HS-27A (cell line): ENCODE measurements at places on chromosomes 6 and 20.

DNA sequence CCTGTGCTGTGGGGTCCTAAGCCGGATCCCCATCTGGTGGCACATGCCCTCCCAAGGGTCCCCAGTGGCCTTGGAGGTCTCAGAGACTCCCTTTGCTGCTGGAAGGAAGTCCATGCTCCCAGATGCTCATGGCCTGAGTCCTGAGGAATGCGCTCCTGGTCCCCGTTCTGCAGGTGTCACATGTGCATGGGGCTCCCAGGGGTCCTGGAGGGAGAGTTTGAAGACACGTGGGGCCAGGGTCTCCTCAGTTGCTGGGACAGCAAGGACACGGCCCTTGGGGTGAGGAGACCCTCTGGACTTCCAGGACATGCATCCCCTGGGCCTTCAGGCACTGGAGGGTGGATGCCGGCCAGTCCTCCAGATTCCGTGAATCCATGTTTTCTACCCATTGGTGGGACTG is 11.7 kb downstream of the ZBP1 start:
- no peak for DNase-seq

DNA sequence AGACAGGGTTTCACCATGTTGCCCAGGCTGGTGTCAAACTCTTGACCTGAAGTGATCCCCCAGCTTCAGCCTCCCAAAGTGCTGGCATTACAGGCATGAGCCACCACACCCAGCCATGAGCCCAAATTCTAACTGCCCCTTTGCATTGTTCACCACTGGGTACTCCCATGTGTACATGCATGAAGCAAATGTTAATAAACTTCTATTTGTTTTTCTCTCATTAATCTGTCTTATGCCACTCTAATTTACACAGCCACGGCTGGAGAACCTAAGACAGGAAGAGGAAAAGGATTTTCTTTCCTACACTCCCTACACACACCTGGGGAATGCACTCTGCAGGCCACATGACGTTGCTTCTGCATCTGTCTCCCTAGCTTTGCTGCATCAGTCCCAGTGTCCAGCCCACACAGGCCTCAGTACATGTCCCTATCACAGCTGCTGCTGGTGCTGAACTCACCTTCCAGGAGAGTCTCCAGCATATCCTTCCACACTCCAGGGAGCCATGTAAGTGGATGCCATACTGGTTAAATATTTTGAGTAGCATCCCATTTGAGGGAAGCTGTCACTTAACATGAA is 13.3 kb downstream of the OR2H2 start:
- no peak for DNase-seq

DNA sequence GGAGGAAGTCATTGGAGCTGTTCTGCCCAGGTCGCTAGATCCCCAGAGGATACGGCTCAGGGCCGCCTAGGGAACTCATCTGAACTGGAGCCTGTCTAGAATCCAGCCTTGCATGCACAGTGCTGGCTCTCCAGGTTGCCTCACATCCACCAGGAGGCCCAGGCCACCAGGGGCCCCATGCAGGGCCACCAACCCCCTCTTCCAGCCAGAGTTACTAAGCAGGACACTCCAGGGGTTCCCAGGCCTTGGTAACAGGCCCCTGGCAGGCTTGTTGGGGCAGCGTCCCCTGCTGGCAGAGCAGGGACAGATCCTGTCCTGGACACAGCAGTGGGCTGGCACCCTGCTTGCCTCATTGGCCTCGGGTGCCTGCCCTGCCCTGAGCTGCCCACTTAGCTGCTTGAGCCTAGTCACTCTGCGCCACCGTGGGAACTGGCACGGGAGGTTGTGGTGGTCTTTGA is 35.3 kb downstream of the EFCAB8 start:
- no peak for DNase-seq

GRCh38 chr6:113464960-113465359 is 392.2 kb upstream of the MARCKS start:
- no peak for DNase-seq

DNA sequence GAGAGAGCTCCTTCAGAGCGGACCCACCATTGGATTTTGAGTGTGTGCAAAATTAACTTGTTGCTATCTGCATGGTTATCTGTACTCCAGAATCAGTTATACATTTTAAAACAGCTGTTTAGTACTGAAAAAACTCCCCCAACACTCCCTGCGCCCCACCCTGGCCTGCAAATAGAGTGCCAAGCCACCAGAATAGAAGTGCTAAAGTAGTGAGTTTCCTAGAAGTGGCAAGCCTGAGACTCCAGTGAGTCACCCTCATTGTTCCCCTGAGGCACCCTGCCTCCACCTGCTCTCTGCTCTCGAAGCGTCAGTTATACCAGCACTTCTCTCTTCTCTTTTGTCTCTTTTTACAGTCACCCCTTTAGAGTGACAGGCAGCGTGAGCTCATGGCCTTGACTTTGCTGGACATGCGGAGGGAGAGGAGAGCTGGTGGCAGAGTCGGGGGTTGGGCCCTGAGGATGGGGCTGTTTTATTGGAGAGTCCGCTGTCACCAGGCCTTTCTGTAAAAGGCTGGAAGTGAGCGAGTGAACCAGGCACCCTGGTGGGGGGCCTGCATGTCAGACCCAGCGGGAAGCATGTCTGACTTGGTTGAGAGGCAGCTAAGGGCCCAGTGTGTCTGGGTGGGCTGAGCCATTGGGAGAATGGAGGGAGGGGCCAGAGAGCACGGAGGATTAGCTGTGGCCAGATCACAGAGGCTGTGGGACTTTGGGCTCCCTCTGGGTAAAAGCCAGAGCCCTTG is 10.4 kb downstream of the IGF2R start:
- DNase-seq = no peak

GRCh38 chr20:2469991-2470422 is 582 bp downstream of the SNRPB start:
- DNase-seq = peak; percentile 38

- DNase-seq = no peak
These were observed 58.2 kb upstream of the NKX2-2 start for GRCh38 chr20:21571841-21572690.

DNA sequence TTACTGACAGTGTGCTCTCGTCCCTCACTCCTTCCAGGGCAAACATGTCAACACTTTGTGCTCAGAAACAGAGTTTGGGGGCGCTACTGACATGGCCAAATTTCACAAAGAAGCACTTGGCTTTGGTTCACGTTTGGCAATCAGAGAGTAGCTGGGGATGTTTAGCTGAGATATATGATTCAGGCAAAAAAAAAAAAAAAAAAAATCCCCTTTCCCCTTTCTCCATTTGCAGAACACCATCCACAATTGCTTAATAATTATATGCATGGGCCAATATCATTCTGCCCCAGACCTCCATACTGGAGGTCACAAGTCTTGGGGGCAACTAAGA is 128.4 kb upstream of the ADGRF1 start:
- no peak for DNase-seq
